ENCODE measurements at places on chromosomes 2 and 18.

DNA sequence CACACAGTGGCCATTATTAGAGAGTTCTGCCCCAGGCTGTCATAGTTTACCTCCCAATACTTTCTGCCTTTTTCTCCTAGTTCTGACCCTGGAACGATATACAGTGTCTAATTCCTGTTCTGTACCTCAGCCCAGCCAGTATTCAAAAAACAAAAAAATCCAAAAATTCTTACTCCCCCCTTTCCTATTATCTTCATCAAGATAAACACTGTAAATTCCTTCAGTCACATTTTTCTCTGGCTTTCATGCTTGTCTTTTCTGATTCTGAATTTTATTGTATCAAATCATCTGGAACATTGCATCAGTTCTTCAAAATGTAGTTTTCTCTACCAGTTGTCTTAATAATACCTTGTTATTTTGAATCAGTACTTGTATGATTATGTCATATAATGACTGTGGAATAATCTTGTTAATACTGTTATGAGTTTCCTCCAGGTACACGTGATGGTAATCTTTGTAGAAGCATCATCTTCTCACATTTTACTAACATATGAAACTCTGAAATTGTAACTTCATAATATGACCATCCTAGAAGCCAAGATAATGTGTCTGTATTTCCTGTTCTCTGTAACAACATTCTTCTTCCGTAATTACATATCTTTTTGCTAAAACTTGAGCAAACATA, 79.0 kb upstream of the NOSTRIN start:
- no peak for DNase-seq

DNA sequence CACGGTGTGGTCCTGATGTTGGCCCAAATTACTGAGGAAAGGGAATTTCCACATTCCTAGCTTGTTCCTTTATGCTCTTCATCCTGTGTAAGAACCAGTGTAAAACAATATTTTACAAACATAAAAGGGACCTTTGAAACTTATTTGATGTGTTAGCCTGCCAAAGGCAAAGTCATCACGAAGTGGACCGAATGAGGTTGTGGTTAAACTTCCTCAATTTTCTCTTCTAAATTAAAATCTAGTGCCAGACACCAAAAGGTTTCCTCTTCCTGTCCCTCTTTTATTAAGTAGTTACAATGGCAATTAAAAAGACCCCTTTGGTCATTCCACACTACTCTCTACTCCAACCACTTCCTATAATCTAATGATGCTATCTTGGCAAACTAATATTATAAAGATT, 279.8 kb downstream of the AFF3 start:
- no peak for DNase-seq

GRCh38 chr2:139067072-139067471, 286.9 kb upstream of the NXPH2 start:
- no peak for DNase-seq

DNA sequence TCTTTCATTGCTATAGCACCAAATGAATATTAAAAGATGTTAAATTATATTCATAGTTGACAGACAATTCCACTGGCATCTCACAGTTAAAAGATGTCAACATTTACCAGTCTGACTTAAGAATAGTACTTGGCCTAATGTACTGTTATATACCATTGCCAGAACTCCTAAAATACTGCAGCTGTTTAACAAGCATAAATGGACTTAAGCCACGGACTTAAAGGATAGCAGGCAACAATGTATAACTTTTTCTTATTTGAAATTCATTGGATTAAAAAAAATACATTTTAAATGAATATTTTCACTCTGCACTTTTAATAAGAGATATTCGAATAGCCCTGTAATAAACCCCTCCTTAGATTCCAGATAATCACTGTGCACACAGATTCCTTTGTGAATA, 3.8 kb downstream of the TCF4 start:
- no peak for DNase-seq

- no peak for DNase-seq
These were observed 122.6 kb downstream of the GBX2 start for GRCh38 chr2:236045251-236046235.

Measured in CD4-positive, alpha-beta T cell treated with Interleukin-2 at 100 ng/mL for 4 hours (primary cell).